ENCODE measurements at places on chromosomes 2 and 18. TPM values are rescaled to one million over a fixed set of nuclear protein-coding genes. Genes with fewer than 3 reads are reported as not detected.

The ALK gene
- total RNA-seq, result 0.27 TPM

GRCh38 chr18:50034029-50034428 lies 160.9 kb downstream of the MYO5B start:
- DNase-seq, result no peak

The AP1S3 gene
- 16.8 TPM for total RNA-seq

- DNase-seq, result no peak
Observed at GRCh38 chr18:3845161-3845560, 395.2 kb downstream of the TGIF1 start.
